ENCODE measurements at places on chromosomes 7 and 10.

- DNase-seq, result no peak
These were observed 73.8 kb upstream of the SFMBT2 start for GRCh38 chr10:7484456-7485243.

DNA sequence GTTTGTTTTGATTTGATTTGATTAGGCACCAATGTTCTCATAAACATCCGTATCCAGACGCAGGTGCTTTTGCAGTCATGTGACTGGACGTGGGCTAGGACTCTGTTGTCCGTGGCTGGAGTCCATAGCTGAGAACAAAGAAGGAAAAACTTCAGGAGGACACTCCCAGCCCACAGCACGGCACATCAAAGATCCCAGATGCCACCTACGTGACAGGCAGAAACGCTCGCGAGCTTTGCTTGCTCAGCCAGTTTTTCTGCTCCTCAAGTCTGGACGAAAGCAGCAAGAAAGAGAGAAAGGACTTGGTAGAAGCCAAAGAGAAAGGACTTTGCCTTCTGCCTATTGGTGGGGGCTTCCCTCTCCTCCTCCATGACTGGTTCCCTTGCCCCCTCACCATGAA lies 6.9 kb upstream of the ZKSCAN1 start:
- DNase-seq, result no peak

DNA sequence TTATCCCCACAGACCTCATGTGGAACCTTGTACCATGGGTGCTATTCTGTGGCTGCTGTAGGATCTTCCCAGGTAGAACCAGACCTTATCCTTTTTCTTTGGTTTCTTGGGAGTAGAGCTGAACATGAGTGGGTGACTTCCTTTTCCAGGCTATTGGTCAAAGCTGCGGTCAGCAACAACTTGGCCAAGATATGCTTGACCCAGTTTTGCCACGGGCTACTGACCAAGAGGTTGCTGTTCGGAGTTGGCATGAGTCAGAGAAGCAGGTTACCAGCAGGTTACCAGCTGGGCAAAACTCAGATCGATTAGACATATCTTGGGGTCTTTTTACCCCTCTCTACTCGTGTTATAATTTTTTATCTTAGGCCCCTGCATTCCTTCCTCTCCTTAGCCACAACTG lies 36.7 kb upstream of the HDAC9 start:
- no peak for DNase-seq

DNA sequence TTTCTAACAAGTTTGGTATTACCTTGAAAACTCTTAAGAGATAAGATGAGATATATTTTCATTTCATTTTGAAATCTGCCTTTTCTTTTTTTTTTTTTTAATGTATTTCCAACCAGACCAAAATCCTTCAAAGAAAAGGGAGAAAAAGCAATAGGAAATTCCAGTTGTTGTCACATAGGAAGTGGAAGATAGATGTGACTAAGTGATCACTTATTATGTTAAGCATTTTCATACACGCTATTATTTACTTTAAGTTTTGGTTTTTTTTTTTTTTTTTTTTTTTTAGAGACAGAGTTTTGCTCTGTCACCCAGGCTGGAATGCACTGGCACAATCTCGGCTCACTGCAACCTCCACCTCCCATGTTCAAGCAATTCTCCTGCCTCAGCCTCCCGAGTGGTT lies 197.2 kb upstream of the FRMD4A start:
- DNase-seq, result no peak

- peak; percentile 27 for DNase-seq
These were observed 129.7 kb downstream of the SAMD9 start for GRCh38 chr7:92988051-92988450.

GRCh38 chr10:865257-865656 lies 66.2 kb downstream of the LARP4B start:
- DNase-seq, result no peak
